CD14-positive monocyte (primary cell): ENCODE measurements at places on chromosomes 7 and 10. TPM values are rescaled to one million over a fixed set of nuclear protein-coding genes. Genes with fewer than 3 reads are reported as not detected.

Gene CHN2
- polyA plus RNA-seq: 41.6 and 66.5 TPM in 2 replicates

Gene CCDC186
- polyA plus RNA-seq: 2.6 and 8.9 TPM in 2 replicates

Gene ADCYAP1R1
- polyA plus RNA-seq: not detected in 2 replicates

Gene GPC2
- polyA plus RNA-seq: 0.61 and 0.91 TPM in 2 replicates

Gene STOX1
- 0.03 TPM in 1 of 2 replicates, not detected in the other for polyA plus RNA-seq

Gene GHRHR
- not detected in 2 replicates for polyA plus RNA-seq

Gene PRSS37
- not detected for polyA plus RNA-seq

Gene SLC39A12
- polyA plus RNA-seq: not detected

GRCh38 chr7:4132221-4132620 is 549.9 kb upstream of the FOXK1 start:
- no peaks in the 10 kb centered on the region for H3K4me1 ChIP-seq
- H3K4me3 ChIP-seq: no peak overlapping the region
- no peak overlapping the region for H3K27ac ChIP-seq
- no peaks in the 10 kb centered on the region for H3K27me3 ChIP-seq
- DNase-seq: no peak

GRCh38 chr7:123329988-123330643 is 130.3 kb upstream of the SLC13A1 start:
- DNase-seq: no peak
- H3K27me3 ChIP-seq: no peaks in the 10 kb centered on the region
- no peaks in the 10 kb centered on the region for H3K4me1 ChIP-seq
- H3K4me3 ChIP-seq: no peak overlapping the region

- peak overlapping the region; percentile 85 for H3K27ac ChIP-seq
- no peaks in the 10 kb centered on the region for H3K27me3 ChIP-seq
- peaks cover 35% of the 10 kb centered on the region for H3K4me1 ChIP-seq
Measured at GRCh38 chr10:18658271-18659124, 733 bp upstream of the ARL5B start.

DNA sequence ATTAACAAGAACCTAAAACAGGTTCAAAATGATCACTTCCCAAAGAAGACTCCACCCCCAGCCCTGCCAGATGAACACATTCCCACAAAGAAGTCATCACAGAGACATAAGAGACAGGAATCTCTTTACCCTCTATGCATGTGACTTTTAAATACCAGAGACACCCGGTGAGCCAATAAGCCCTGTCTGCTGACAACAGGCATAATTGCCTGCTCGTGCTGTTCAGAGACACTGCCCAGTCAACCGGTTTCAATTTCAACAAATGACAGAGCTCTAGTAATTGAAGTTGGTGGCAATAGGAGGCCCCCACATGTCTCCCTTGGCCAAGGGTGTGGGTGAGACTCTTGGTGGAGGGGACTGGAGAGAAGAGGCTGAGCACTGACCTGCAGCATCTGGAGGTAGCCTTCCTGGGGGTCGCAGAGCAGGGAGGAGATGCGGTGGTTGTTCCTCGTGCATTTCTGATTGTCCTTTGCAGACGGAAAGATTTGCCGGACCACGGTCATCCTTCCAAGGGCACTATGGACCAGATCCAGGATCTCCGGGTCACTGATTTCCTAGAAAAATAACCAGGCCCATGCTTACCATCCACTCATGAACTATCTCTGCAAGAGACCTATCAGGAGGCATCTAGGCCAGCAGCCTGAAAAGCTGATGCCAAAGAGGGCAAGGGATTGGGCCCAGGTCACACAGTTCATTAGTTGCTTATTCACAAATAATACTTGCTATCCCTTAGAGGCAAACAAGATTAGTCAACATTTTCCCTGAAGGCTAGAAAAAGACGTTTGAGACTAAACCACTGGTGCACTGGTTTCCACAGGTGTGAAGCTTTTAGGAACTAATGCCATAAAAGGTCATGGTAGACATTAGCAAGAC is 497.7 kb downstream of the GRID1 start:
- no peak for DNase-seq
- H3K27me3 ChIP-seq: no peaks in the 10 kb centered on the region
- no peak overlapping the region for H3K27ac ChIP-seq
- no peak overlapping the region for H3K4me3 ChIP-seq
- no peaks in the 10 kb centered on the region for H3K4me1 ChIP-seq

DNA sequence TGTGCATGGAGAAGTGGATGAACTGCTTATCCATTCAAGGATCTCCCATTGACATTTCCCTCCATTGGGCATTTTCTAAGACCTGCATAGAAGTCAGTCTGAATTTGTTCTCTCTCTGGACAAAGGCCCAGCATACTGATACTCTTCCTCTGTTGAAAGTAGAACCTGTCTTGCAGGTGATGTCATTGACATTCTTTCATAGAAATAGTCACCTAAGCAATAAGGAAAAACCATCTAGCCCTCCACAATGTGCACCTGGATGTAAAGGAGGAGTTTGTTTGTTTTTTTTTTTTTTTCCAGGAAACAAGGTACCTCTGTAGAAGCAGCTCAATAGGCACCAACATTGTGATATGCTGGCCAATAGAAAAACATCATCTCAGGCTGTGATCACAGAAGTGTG is 150.4 kb downstream of the DPY19L1 start:
- H3K27ac ChIP-seq: no peak overlapping the region
- DNase-seq: no peak

- H3K27me3 ChIP-seq: no peaks in the 10 kb centered on the region
- DNase-seq: no peak
- peaks cover 50% of the 10 kb centered on the region for H3K36me3 ChIP-seq
- no peak overlapping the region for H3K27ac ChIP-seq
- no peaks in the 10 kb centered on the region for H3K4me1 ChIP-seq
Measured at GRCh38 chr10:5960070-5960972, 17.0 kb downstream of the IL15RA start.

DNA sequence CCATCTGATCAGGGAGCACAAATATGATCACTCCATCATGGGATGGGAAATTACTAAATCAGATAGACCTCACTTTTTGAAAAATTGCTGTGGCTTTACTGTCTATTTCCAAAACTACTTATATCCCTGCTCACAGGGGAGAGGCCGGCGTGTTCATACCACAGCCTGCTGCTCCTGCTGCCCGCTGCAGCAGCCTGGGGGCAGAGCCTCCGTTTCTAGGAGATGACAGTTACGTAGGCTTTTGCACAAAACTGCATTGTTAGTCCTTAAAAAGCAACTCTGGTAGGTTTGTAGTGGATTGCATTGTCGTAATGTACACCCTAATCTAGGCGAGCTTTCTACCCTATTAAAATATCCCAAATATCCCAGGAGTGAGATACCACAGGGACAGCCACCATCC is 203.7 kb downstream of the EBF3 start:
- H3K27me3 ChIP-seq: no peaks in the 10 kb centered on the region
- H3K4me1 ChIP-seq: peaks cover 7% of the 10 kb centered on the region
- H3K4me3 ChIP-seq: no peak overlapping the region
- H3K27ac ChIP-seq: no peak overlapping the region
- no peaks in the 10 kb centered on the region for H3K36me3 ChIP-seq
- no peak for DNase-seq

DNA sequence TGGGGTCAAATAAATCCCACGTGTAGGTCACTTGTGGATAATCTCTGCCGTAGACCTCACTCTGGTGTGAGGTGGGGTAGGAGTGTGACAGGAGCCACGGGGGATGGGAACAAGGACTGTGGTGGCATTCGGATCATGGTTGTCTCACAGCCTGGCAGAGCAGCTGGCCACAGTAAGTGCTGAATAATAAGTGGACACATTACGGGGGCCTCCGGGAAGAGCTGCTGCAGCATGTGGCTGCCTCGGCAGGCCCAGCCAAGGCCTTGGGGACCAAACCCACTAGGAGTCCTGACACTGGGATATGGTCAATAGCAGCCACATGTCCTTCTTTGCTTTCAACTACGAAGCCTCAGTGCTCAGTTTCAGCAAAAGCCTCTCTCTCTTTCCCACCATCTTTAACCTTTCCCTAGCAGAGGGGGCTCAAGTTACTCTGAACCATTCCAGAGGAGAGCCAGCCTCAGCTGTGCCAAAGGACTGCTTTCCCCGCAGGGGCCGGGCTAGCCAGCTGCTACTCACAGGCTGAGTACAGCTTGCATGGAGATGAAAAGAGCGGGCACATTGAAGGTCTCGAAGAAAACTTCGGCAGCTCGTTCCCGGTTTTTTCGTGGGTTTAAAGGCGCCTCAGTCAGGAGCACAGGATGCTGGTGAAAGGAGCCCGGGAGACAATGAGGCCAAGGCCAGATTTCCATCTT is 17.3 kb downstream of the ACTR1A start:
- peaks cover 94% of the 10 kb centered on the region for H3K36me3 ChIP-seq
- H3K4me1 ChIP-seq: no peaks in the 10 kb centered on the region
- no peaks in the 10 kb centered on the region for H3K27me3 ChIP-seq
- no peak overlapping the region for H3K27ac ChIP-seq
- no peak overlapping the region for H3K4me3 ChIP-seq

DNA sequence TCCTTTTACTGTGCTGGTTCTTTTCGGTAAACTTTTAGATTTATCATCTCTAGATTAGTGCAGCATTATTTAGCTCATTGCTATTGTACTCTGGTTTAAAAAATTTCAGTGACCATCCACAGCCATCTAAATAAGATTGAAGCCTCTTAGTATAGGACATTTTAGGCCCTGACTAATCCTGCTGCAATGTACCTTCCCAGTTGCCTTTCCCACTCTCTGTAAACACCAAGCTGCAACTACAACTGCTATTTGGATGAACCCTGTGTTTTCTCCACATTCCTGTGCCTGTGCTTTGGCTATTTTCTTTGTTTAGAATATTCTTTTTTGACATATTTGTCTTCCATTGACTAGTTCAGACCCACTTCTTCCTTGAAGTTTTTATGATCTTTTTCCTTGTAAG is 314.6 kb downstream of the AUTS2 start:
- no peaks in the 10 kb centered on the region for H3K4me1 ChIP-seq
- no peak overlapping the region for H3K4me3 ChIP-seq
- H3K36me3 ChIP-seq: no peaks in the 10 kb centered on the region
- H3K27me3 ChIP-seq: no peaks in the 10 kb centered on the region

GRCh38 chr10:27258492-27258837 is 17.9 kb upstream of the ACBD5 start:
- peak overlapping the region; percentile 79 for H3K4me3 ChIP-seq
- no peaks in the 10 kb centered on the region for H3K36me3 ChIP-seq
- no peak overlapping the region for H3K27ac ChIP-seq
- H3K27me3 ChIP-seq: peaks cover 43% of the 10 kb centered on the region
- peaks cover 22% of the 10 kb centered on the region for H3K4me1 ChIP-seq

- H3K36me3 ChIP-seq: no peaks in the 10 kb centered on the region
- H3K27ac ChIP-seq: no peak overlapping the region
- H3K27me3 ChIP-seq: no peaks in the 10 kb centered on the region
Measured at GRCh38 chr7:115133248-115133647, 211.4 kb downstream of the MDFIC start.

DNA sequence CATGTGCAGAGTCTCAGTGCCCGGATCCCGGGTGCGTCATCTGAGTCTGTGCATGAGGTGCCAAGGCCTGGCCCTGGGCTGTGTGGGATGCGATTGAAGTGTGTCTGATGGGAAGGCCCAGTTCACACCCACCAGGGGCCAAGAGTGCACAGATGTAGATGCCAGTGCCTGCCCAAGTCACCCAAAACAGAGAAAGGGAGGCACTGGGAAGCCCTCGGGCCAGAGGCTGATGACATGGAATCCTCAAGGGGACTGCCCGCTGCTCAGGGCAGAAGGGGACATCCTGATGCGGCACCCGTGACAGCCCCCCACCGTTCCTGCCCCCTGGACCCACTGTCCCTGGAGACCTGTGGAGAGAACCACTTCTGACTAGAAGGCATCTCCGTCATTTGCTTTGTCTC is 72.2 kb upstream of the ZNF479 start:
- DNase-seq: no peak
- no peak overlapping the region for H3K4me3 ChIP-seq
- no peaks in the 10 kb centered on the region for H3K27me3 ChIP-seq
- no peaks in the 10 kb centered on the region for H3K4me1 ChIP-seq
- H3K36me3 ChIP-seq: no peaks in the 10 kb centered on the region
- no peak overlapping the region for H3K27ac ChIP-seq

DNA sequence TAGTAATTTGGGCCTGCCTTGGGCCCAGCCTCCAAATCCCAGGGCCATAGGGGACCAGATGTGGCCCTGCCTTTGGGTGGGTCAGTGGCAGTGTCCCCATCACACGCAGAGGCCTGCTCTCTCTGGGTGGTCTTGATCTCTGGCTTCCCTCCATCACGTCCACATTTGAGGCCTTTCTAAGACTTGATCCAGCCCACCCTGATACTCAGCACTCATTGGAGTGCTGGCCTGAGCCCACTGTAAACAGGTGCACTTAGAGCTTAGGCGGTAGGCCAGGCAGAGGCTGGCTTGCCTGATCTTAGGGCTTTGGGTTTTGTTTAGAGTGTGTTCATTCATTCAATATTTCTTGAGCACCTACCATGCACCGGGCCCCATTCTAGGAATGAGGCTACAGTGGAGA is 52.6 kb downstream of the TBATA start:
- H3K4me1 ChIP-seq: no peaks in the 10 kb centered on the region
- no peaks in the 10 kb centered on the region for H3K27me3 ChIP-seq
- no peak for DNase-seq
- H3K27ac ChIP-seq: no peak overlapping the region
- H3K4me3 ChIP-seq: no peak overlapping the region

DNA sequence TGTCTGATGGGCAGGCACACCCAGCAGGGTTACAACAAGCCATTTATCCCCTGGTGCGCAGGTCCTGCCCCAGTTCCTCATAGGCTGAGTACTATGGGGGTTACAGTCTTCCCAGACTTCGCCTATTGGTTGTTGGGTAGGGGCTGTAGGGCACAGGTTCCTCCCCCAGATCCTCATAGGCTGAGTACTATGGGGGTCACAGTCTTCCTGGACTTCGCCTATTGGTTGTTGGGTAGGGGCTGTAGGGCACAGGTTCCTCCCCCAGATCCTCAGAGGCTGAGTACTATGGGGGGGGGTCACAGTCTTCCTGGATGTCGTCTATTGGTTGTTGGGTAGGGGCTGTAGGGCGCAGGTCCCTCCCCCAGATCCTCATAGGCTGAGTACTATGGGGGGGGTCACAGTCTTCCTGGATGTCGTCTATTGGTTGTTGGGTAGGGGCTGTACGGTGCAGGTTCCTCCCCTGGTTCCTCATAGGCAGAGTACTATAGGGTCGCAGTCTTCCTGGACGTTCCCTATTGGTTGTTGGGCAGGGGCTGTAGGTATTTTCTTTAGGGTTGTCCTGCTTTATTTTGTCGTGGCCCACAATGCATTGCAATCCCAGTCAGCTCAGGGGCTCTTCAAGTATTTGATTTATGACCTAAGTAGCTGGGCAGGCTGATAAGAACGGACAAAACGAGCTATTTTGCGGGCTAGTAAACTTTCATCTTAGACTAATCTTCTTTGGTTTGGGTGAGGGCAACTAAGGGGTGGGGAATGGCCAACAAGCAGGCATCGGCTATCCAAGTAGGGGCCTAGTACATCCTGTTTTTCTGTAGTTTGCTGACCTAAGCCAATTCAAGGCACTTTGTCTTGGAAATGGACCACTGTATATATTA is 3.4 kb downstream of the LRRC27 start:
- H3K27me3 ChIP-seq: no peaks in the 10 kb centered on the region
- peak overlapping the region; percentile 3 for H3K4me3 ChIP-seq
- peaks cover 44% of the 10 kb centered on the region for H3K4me1 ChIP-seq
- DNase-seq: peak; percentile 85
- no peaks in the 10 kb centered on the region for H3K36me3 ChIP-seq

DNA sequence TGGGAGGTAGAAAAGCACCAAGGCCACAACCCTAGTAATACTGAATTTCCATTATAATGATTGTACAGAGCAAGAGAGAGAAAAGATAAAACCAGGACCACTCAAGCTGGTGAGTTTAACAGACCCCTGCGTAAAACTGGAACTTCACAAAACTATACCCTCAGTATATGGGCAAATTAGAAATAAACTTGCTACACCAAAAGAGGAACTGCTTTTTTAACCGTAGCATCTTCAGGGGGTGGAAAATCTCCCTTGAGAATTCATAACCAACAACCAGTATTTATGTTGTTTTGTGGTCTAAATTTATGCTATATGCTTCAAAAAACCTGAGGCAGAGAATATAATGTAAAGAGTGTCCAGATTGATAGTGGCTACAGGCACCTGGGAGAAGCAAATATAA is 171.2 kb downstream of the SGMS1 start:
- no peak overlapping the region for H3K4me3 ChIP-seq
- no peaks in the 10 kb centered on the region for H3K36me3 ChIP-seq
- no peaks in the 10 kb centered on the region for H3K27me3 ChIP-seq
- H3K27ac ChIP-seq: no peak overlapping the region
